Stimulated activated CD8-positive, alpha-beta memory T cell treated with anti-CD3 and anti-CD28 coated beads, Interleukin-12 subunit alpha, Interleukin-12 subunit beta, amount 100 ng/mL, for 1 hour (primary cell): ENCODE measurements at places on chromosomes 12 and 14.

GRCh38 chr14:70338550-70338949 lies 20.9 kb downstream of the COX16 start:
- DNase-seq: no peak

- DNase-seq: no peak
Measured at GRCh38 chr12:105067511-105068031, 16.7 kb downstream of the ALDH1L2 start.

DNA sequence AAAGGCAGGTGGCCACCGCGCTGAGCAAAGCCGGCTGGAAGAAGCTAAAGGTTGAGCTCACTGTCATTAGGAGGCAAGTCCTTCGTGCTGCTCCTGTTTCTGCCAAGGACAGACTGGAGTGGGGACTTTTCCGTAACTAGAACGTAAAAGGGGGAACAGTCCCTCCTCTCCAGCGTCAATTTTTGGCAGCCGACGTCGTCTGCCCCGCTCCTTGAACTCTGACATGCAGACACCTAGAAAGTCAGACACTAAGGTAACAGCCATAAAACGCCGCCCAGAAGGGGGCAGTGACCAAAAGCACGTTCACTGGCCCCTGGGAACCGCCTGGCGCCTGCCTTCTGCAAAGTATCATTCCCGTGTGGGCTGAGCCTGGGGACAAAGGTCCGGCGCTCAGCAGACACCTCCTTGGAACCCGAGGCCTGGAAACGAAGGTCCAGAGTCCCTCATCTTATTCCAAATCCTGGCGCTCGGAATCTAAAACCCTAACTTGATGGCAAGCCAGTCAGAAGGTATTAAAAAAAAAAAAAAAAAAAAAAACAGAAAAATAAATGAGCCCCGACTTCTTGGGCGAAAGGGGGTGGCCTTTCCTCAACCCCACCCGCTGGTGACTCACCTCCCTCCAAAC lies 1.1 kb upstream of the LRP1 start:
- peak; percentile 45 for DNase-seq

GRCh38 chr12:8687846-8688601 lies 9.8 kb upstream of the RIMKLB start:
- no peak for DNase-seq

- DNase-seq: no peak
Measured at GRCh38 chr14:70585231-70585630, 15.2 kb downstream of the MED6 start.

GRCh38 chr12:127550271-127550670 lies 716.7 kb upstream of the TMEM132C start:
- no peak for DNase-seq

DNA sequence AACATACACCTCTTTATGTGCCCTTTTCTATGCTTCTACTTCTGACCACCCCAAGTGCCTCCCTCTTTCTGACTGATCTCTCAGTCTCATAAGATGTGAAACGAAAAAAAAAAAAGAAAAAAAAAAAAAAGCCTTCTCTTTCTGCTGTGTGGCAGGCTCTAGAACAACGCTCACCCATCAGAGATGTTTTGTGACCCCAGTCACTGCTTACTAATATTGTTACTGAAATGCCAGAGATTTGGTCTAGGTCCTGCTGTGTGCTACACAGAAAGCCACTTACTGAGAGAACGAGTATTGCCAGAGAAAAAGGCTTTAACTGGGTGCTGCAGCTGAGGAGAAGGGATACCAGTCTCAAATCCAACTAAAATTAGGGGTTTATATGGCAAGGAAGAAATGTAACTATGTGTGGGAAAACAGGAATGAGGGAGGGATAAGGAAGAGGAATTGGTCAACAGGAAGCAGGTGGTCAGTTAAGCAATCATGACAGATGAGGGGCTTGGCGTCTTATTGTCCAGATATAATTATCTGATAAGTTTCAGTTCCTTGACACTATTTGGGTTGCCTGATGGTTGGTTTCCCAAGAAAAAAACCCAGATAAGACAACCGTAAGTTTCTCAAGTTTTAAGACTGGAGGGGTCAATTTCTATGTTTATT lies 149.0 kb downstream of the NAV3 start:
- no peak for DNase-seq

DNA sequence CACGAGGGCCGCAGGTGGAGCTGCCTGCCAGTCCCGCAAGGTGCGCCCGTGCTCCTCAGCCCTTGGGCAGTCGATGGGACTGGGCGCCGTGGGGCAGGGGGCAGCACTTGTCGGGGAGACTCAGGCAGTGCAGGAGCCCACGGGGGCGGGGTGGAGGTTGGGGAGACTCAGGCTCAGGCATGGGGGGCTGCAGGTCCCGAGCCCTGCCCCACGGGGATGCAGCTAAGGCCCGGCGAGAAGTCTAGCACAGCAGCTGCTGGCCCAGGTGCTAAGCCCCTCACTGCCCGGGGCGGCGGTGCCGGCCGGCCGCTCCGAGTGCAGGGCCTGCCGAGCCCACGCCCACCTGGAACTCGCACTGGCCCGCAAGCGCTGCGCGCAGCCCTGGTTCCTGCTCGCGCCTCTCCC lies 39.2 kb upstream of the P2RX7 start:
- DNase-seq: no peak

GRCh38 chr12:115833704-115834103 lies 443.8 kb downstream of the MED13L start:
- DNase-seq: no peak

- no peak for DNase-seq
Measured at GRCh38 chr12:25323581-25323982, 72.9 kb upstream of the KRAS start.

DNA sequence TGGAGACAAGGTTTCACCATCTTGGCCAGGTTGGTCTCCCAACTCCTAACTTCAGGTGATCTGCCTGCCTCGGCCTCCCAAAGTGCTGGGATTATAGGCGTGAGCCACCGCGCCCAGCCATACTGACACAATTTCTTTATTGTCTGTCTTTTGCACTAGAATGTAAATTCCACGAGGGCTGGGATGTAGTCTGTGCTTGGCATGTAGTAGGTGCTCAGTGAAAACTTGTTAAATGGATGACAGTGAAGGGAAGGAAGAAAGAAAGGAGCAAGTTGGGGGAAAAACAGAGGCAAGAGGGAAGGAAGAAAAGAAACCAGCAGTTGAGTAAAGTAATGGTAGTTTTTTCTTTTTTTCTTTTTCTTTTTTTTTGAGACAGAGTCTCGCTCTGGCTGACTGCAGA lies 53.1 kb downstream of the LIMA1 start:
- no peak for DNase-seq

DNA sequence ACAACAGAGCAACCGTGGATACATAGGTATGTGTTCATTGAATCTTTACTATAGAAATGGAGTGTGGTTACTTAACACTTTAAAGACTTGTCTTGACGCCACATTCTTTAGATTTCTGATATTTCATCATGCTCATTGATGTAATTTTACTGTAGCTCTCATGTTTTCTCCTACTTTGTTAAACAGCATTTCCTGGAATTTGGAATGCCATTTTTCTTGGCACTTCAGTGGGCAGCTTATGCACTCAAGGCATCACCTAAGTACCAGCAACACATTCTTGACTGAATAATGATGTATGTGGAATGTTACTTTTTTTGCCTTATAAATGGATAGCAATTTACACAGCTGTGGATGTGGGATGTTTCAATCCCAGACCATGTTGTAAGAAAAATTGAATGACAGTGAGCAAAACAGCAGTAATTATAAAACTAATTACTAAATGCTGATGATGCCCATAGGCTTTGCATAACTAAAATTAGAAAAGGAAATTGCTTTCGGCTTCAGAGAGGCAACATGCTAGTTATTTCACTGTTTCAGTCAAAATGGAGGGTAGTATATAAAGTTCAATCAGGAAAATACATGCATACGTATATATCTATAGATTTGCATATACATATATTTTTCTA lies 298.5 kb downstream of the NPAS3 start:
- DNase-seq: no peak

DNA sequence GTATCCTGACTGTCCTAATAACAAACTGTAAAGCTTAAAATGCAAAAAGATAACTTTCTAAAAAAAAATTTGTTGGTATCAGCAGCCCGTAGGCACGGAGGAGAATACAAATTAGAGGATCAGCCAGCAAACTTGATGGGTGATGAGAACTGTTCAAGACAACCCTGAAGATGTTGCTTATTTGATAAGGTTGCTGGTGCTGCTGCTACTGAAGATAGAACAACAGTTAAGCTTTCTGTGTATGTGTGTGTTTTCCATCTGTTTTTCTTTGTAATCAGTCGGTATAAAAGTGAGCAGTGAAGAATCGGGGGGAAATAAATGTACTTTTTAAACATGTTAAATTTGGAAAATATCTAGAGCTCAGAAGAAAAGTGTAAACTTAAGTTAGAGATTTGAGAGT lies 67.4 kb upstream of the POC1B start:
- no peak for DNase-seq

GRCh38 chr12:29889737-29890136 lies 106.0 kb upstream of the TMTC1 start:
- no peak for DNase-seq

GRCh38 chr12:7203109-7203508 lies 13.6 kb downstream of the PEX5 start:
- no peak for DNase-seq

- no peak for DNase-seq
Measured at GRCh38 chr12:8466241-8466640, 10.5 kb downstream of the CLEC6A start.

- DNase-seq: no peak
Measured at GRCh38 chr12:18750085-18750484, 12.2 kb downstream of the CAPZA3 start.

DNA sequence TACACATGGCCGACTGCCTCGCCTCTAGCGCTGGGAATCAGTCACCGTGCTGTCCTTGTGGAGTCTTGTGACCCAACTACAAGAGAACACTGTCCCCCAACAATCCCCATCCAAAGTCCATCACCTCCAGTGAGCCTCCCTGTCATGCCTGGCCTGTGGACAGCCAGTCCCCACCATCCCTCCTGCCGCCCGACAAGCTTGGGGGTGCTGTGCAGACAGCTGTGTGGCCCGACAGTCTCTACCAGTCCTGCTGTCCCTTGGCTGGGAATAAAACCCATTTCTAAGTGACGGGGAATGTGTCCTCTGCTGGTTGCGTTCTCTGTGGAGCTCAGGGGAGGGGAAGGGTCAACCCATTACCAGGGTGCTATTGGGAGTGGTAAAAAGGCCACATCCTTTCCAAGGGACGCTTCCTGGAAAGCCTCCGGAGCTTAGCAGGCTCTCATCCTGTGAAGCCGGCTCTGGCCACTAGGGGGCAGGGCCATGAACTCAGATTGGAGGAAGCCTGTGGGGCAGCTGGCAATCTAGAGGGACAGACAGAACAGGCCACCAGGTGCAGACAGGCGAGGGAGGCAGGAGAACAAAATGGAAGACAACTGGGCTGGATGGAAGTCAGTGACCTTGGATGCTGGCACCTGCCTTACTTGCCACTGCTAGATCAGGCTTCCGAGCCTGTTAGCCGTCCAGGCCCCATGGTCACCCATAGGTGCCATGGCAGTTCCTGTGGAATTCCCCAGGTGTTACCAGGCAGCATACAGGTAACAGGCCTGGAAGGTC lies 12.0 kb upstream of the BLTP3B start:
- peak; percentile 56 for DNase-seq

- DNase-seq: no peak
Measured at GRCh38 chr14:57345106-57345505, 45.3 kb upstream of the NAA30 start.

- no peak for DNase-seq
Measured at GRCh38 chr14:23653051-23653450, 16.9 kb downstream of the DHRS2 start.

DNA sequence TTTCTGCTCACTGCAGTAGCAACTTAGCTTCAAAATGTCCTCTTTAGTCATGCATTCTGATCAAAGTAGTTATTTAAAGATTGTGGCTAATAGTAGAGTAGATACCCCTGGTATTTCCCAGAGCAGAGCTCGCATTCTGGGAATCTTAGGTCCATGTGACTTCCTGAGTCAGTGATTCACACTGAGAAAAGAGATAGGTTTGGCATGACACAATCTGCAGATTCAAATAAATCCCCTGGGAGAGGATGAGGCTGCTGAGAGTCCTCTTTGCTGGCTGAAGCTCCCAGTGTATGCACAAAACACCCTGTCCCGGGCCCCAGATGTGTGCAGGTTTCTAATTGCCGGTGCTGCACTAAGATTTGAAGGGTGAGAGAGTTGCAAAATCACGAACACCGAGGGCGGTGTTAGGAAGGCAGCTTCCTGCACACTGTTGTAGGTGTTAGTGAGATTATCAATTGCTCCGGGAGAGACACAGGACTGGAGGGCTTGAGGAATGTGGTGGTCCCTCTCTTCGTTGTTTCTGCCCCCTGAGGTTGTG lies 233.2 kb downstream of the NRXN3 start:
- no peak for DNase-seq

- no peak for DNase-seq
Measured at GRCh38 chr14:105483300-105484068, 3.2 kb upstream of the CRIP1 start.

DNA sequence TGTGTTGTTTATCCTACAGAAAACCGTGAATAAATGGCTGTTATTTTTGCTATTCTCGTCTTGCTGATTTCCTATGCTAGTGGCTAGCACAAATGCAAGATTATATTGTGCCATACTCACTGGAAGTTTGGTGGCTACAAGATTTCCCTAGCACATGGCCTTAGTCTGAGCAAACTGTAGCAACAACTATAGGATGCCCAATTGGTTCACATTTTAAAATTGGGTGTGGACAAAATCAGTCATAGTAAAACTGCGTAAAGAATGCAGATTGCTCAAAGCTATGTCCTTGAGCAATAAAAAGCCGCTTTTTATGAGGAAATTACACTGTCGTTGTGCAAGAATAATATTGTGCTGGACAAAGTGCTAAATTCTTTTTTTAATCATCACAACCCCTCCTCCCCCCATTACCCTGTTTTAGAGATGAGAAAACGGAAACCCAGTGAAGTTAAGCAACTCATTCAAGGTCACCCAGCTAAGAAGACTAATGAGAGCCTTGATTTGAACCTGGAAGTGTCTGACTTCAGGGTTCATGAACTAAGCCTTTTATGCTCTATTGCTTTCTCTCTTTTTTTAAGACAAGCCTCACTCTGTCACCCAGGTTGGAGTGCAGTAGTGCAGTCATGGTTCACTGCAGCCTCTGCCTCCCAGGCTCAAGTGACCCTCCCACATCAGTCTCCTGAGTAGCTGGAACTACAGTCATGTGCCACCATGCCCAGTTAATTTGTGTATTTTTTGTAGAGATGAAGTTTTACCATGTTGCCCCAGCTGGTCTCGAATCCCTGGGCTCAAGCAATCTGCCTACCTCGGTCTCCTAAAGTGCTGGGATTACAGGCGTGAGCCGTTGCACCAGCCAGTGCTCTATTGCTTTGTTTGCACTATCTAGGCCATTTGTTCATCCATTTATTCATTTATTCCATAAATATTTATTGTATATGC lies 73.6 kb downstream of the SRGAP1 start:
- no peak for DNase-seq

GRCh38 chr12:106130474-106131113 lies 8.2 kb downstream of the NUAK1 start:
- DNase-seq: no peak

- DNase-seq: no peak
Measured at GRCh38 chr14:77786148-77786547, 13.8 kb upstream of the ADCK1 start.

- no peak for DNase-seq
Measured at GRCh38 chr12:64890873-64891468, 66.5 kb downstream of the TBC1D30 start.

GRCh38 chr12:10354502-10354901 lies 35.3 kb downstream of the KLRK1 start:
- DNase-seq: no peak
